NCI-H1092 treated with DMSO at 0.1 percent for 48 hours (cell line): ENCODE measurements at places on chromosomes 3 and 15.

- no peak for DNase-seq
Observed at GRCh38 chr3:2706144-2706835, 403.9 kb downstream of the IL5RA start.

GRCh38 chr3:126913524-126913923, 69.4 kb upstream of the PLXNA1 start:
- no peak for DNase-seq

DNA sequence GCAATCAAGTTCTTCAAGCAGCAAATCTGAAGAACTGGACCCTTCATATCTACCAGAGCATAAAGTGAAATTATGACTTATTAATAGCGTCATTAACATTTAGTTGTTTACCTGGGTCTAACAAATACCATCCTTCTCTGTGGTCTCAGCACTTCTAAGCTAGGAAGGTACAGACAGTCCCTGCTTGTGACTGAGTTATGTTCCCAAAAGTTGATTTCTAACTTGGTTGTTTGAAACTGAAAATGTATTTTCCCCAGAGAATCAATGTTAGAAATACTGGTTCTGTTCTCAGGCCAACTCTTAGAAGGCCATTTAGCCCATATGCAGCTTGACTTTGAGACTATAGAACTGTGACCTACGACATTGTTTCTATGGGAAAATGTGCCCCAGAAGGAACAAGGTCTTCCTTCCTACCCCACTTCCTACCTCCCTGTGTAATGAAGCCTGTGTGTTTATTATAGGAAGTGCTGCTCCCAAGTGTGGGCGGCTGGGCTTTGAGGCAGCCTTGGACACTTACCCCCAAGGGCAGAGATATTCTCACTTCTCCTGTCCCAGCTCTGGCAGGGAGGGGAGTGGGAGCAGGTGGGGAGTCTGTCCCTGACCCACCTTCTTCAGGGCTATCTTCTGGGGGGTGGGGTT, 12.2 kb upstream of the MAPK6 start:
- no peak for DNase-seq

DNA sequence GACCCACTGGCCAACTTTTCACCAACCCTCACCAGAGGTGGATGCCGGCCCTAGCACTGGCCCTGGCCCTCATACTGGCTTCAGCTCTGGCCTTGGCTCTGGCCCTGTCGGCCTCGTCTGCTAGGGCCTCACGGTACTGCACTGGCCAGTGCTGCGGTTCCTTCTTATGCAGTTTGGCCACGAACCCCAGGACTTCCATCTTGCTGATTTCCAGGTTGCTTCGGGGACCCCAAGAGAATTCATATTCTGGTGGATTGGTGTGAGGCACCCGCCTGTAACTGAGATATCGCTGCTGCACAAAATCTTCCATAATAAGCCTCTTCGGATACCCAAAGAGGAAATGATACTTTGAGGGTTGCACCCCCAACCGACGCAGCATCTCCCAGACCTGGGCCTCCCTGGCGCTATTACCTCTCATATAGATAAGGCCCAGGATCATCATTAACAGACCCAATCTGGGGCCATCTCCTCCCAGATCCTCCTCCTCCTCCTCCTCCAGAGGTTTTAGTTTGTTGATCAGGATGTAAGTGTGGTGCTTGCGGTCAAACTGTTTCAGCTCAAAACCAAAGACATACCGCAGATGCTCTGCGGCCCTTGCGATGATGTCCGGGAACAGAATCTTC, 883 bp downstream of the MAGEF1 start:
- DNase-seq = no peak

- no peak for DNase-seq
Observed at GRCh38 chr3:59774634-59775033, 724.8 kb upstream of the CFAP20DC start.

DNA sequence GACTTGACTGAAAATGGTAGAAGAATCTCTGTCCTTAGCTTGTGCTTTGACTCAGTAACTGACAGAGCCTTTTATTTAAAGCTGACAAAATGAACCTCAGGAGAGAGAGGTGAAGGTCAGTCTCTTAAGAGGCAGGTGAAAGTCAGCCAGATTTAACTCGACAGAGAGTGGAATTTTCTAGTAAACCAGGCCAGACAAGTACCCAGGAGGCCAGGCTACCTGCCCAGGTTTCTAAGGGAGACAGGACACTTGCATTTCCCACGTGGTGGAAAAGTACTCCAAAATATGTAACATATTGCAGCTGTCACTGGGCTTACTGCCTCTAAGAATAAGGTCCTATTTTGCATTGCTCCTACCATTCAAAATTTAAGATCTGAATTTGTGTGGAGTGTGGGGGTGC, 167.9 kb downstream of the FMN1 start:
- DNase-seq = peak; percentile 11

DNA sequence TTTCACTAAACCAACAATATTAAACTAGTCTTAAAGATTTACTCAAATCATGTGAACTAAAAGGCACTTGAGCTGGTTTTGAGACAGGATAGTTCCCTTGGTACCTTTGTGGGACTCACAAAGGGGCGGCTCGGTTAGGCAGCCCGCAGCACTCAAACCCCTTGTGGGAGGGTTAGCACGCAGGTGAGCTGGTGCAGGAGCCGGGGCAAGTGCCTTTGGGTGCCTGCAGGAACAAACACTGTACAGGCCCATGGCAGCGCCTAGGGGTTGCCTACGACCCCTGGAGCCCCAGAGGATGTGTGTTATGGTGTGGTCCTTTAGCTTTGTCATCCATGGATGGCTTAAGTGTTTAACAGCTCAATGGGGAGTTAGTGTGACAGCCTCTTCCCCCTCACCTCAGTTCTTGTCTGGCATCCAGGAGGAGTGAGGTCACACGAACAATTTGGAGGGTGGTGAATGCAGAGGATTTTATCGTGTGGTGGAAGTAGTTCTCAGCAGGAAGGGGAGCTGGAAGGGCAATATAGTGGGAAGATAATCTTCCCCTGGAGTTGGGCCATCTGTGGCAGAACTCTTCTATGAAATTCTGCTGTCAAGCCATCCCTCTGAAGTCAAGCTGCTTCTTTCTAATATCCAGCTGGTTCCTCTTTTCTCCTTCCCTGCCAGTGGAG, 470.9 kb downstream of the RBMS3 start:
- no peak for DNase-seq

DNA sequence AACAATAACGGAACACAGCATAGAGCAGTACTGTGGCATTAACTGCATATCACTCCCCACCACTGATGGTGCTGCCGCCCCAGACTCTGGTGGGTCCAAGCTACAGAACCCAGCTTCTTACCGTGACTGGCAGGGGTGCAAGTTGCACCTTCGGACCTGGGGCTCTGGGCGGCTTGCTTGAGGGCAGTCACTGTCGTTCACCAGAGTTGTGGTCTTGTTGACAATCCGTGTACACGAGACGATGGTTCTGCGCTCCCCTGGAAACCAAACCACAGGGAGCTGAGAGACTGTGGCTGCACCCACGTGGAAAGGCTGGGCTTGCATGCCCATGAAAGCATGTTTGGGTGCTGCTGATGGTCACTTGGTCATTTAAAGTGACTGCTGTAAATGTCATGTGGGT, 293.0 kb downstream of the ADAMTS17 start:
- DNase-seq = no peak
